ENCODE measurements at places on chromosomes 2 and 18. TPM values are rescaled to one million over a fixed set of nuclear protein-coding genes. Genes with fewer than 3 reads are reported as not detected.

DNA sequence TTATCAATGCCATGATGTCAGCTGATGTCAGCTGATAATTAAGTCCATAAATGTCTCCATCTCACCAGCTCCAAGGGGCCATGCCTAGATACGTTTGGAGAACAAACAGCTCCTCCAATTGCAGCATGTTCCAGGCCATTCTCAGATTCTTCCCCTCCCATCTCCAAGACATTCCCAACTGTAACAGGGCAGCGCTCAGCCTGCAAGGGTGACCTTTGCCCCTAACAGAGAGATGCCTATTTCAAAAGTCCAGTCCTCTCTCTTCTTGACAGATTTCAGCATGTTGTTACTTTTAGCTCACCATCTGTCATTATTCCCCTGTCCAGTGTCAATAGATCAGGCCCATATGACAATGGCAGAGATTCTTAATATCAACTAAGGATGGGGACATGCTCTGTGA is 9.9 kb downstream of the PSD4 start:
- no peaks in the 10 kb centered on the region for H3K4me1 ChIP-seq
- H3K4me3 ChIP-seq = no peak overlapping the region
- H3K36me3 ChIP-seq = no peaks in the 10 kb centered on the region
- DNase-seq = no peak
- H3K27me3 ChIP-seq = no peaks in the 10 kb centered on the region

- DNase-seq = peak; percentile 3
- peaks cover 50% of the 10 kb centered on the region for H3K4me1 ChIP-seq
- H3K36me3 ChIP-seq = no peaks in the 10 kb centered on the region
- H3K27me3 ChIP-seq = no peaks in the 10 kb centered on the region
- no peak overlapping the region for H3K4me3 ChIP-seq
Observed at GRCh38 chr2:28270456-28271152, 122.1 kb upstream of the FOSL2 start.

DNA sequence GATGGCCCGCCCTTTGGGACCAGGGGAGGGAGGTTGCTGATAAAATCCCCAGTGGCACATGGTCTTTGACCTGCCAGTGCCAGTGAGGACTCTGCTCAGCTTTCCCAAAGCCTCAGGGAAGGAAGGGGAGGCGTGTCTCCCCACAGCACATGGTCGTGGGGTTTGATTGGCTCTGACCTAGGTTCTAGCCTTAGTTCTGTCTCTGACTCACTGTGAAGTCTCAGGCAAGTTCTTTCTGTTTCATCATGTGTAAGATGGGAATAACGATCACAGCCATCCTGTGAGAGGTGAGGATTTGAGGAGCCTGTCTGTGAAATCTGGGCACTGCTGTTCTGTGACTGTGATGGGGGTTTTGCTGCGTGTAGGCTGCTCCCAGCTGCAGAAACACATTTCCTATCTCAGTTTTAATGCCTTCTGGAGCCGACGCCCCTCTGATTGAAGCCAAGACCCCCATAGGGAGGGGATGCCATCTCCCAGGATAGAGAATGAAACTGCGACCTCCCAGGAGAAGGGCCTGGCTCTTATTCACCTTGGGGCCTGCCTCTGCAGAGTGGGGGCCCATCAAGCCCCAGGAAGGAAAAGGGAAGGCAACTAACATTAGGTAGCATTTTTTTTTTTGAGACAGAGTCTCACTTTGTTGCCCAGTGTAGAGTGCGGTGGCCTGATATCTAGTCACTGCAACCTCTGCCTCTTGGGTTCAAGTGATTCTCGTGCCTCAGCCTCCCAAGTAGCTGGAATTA is 84.0 kb downstream of the DDX1 start:
- no peaks in the 10 kb centered on the region for H3K27me3 ChIP-seq
- no peak for DNase-seq
- no peak overlapping the region for H3K27ac ChIP-seq
- no peaks in the 10 kb centered on the region for H3K4me1 ChIP-seq
- H3K4me3 ChIP-seq = no peak overlapping the region

TNFRSF11A gene
- not detected for total RNA-seq

Data from SJSA1 (cell line).